ENCODE measurements at places on chromosomes 5 and 9. TPM values are rescaled to one million over a fixed set of nuclear protein-coding genes. Genes with fewer than 3 reads are reported as not detected.

PCDH1 gene
- 0.13 TPM for total RNA-seq

SARDH gene
- 32.5 TPM for total RNA-seq

TMC1 gene
- 0.02 TPM for total RNA-seq

CNTLN gene
- 5.7 TPM for total RNA-seq

- H3K4me3 ChIP-seq = no peak overlapping the region
- no peaks in the 10 kb centered on the region for H3K27me3 ChIP-seq
Measured at GRCh38 chr9:2355697-2355983, 265.9 kb upstream of the VLDLR start.

DNA sequence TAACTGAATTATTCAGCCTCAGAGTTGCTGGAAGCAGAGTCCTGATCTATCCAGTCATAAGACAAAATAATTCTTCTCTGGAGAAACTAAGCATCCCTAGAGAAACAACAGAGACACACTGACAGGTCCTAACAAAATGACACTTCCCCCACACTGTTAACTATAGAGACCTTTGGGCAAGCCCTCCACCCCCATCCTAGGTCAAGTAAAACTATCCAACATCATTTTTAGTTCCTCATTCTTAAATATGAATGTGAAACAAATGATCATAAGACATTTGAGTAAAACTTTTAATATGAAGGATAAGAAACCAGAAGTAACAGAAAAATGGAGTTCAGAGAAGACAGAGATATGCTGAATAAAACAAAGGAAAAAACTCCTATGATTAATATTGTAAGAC is 30.9 kb downstream of the CNTLN start:
- no peak overlapping the region for H3K4me3 ChIP-seq
- no peaks in the 10 kb centered on the region for H3K27me3 ChIP-seq
- H3K36me3 ChIP-seq = no peaks in the 10 kb centered on the region
- H3K4me1 ChIP-seq = no peaks in the 10 kb centered on the region

DNA sequence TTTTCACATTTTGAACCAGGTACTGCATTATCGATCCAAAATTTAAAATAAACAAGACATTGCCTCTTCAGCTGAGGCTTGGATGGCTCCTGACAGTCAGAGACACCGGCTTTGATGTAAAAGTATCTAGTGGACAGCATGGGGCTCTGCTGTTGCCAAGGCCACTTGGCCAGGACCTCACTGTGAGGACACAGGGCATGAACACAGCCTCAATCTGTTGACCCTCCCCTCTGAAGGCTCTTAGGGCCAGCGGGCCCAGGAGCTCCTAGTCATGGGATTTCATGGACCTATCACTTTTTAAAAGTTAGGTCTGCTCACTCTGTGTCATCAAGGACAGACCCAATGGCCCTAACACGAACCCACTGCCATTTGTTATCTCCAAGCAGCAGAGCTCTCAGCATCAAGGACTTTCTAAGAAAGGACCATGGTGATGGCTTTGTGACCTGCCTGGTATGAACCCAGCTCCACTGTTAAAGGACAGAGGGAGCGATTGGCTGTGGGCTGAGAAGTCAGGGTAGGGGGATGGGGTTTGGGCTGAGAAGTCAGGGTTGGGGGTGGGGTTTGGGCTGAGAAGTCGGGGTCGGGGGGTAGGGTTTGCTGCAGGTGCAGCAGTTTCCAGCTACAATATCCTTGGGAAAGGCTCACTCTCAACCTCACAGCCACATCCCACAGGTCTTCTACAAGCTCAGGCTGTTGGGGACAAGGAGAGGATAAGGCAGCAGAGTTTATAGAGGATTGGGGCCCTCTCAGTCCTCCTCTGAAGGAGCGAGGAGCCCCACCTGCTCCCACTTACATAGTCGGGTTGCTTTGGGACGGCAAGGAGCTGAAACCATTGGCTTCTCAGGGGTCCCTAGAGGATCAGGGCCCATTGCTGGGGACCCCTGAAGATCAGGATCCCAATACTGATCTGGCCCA is 146.8 kb downstream of the BARX1 start:
- no peaks in the 10 kb centered on the region for H3K4me1 ChIP-seq
- no peak overlapping the region for H3K4me3 ChIP-seq
- H3K27ac ChIP-seq = no peak overlapping the region
- DNase-seq = no peak
- H3K36me3 ChIP-seq = no peaks in the 10 kb centered on the region

DNA sequence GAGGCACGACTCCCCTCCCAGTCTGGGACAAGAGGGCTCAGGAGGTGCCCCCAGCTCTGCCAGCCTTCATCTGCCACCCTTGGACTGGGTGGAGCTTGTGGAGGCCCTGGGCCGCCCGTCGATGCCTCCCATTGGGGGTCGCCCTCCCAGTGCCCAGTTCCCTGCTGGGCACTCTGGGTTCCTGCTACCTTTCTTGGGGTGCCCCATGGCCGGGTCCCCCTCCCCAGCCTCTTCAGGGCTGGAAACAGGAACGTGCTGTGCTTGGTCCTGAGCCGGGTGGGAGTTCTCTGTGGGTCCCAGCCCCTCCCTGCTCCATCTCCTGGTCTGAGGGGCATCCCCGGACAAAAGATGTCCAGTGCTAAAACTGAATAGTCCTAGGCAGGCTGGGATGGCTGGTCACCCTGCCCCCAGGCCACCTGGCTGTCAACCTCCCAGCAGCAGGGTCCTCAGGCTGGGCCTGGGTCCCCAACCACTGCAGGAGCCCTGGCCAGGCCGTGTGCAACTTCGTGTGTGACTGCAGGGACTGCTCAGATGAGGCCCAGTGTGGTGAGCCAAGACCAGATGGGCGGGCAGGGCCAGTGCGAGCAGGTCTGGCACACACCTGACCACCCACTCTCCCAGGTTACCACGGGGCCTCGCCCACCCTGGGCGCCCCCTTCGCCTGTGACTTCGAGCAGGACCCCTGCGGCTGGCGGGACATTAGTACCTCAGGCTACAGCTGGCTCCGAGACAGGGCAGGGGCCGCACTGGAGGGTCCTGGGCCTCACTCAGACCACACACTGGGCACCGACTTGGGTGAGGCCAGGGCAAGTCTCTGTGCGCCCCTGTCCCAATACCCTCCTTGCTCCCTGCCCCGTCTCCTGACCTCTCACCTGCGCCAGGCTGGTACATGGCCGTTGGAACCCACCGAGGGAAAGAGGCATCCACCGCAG is 784 bp downstream of the MAMDC4 start:
- H3K4me1 ChIP-seq = peaks cover 35% of the 10 kb centered on the region
- DNase-seq = no peak

GRCh38 chr5:172944741-172945140 is 14.5 kb upstream of the RPL26L1 start:
- peaks cover 61% of the 10 kb centered on the region for H3K36me3 ChIP-seq
- H3K4me1 ChIP-seq = no peaks in the 10 kb centered on the region
- no peaks in the 10 kb centered on the region for H3K27me3 ChIP-seq
- DNase-seq = no peak

DNA sequence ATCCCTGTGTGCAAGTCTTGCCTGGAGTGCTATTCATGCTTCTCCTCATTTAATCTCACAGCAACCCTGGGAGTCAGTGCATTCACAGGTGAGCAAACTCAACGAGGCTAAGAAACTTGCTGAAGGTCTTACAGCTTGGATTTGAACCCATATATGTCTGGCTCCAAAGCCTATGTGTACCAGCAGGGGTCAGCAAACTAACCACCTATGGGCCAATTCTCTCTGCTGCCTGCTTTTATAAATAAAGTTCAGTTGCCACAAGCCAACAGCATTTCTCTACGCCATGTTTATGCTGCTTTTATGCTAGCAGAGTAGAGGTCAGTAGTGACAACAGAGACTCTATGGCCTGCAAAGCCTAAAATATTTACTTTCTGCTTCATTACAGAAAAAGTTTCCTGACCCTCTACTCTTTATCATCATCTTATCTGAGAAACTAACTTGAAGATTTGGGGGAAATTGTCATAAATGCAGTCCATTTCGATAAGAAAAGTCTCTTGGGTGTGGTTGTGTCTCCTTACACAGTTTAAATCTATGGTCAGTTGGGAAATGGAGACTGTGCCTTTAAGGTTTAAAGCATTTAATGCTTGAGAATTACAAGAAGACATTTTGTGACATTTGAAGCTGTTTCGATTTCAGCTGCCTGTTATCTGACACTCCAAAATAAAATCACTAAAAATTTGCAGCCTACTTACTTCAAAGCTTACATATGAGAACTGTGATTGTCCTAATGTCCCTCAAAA is 137.7 kb downstream of the PRELID2 start:
- H3K4me3 ChIP-seq = no peak overlapping the region
- H3K27ac ChIP-seq = no peak overlapping the region
- no peaks in the 10 kb centered on the region for H3K4me1 ChIP-seq

- no peak overlapping the region for H3K4me3 ChIP-seq
- H3K27ac ChIP-seq = no peak overlapping the region
- H3K4me1 ChIP-seq = no peaks in the 10 kb centered on the region
- H3K36me3 ChIP-seq = no peaks in the 10 kb centered on the region
Measured at GRCh38 chr9:3012245-3012644, 168.3 kb upstream of the PUM3 start.

Measured in HepG2 (cell line).